ENCODE measurements at places on chromosomes 2 and 18.
A peak's percentile ranks its signal among the peaks of the same experiment; 100 is the strongest.

- no peak for DNase-seq
Measured at GRCh38 chr2:140698636-140699035, 1432.2 kb downstream of the LRP1B start.

GRCh38 chr2:186713691-186714090, 19.8 kb downstream of the FAM171B start:
- DNase-seq, result peak; percentile 72

DNA sequence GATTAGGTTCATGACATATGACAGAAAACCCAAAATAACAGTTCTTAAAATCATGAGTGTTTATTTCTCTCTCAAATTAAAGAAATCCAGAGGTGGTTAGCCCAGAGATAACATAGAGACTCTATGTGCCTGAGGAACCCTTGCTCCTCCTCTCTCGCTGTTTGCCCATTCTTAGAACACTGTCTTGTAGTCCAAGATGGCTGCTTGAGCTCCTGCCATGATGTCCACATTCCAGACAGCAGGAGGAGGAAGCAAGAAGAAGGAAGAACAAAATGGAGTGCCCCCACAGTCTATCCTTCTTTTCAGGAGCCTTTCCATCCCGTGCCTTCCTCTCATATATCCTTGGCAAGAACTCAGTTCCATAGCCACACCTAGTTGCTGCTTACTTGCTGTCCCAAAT, 13.9 kb upstream of the ST8SIA5 start:
- no peak for DNase-seq

DNA sequence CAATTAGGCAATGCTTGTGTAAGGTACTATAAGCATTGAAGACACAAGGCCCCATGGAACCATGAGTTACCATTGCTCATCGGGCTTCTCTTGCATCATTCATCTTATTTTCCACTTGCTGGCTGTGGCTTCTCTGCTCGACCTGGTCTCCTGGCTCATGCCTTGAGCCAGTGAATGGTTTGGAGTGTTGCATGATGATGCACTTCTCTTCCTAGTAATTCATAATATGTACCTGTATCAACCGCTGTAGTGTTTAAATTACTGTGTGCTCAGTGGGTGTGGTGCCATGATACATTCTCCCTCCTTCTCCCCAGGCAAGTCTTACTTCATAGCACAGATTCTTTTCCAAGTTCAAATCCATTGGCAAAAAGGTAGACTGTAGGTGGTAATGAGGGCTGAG, 66.8 kb downstream of the ABCA12 start:
- DNase-seq, result no peak

DNA sequence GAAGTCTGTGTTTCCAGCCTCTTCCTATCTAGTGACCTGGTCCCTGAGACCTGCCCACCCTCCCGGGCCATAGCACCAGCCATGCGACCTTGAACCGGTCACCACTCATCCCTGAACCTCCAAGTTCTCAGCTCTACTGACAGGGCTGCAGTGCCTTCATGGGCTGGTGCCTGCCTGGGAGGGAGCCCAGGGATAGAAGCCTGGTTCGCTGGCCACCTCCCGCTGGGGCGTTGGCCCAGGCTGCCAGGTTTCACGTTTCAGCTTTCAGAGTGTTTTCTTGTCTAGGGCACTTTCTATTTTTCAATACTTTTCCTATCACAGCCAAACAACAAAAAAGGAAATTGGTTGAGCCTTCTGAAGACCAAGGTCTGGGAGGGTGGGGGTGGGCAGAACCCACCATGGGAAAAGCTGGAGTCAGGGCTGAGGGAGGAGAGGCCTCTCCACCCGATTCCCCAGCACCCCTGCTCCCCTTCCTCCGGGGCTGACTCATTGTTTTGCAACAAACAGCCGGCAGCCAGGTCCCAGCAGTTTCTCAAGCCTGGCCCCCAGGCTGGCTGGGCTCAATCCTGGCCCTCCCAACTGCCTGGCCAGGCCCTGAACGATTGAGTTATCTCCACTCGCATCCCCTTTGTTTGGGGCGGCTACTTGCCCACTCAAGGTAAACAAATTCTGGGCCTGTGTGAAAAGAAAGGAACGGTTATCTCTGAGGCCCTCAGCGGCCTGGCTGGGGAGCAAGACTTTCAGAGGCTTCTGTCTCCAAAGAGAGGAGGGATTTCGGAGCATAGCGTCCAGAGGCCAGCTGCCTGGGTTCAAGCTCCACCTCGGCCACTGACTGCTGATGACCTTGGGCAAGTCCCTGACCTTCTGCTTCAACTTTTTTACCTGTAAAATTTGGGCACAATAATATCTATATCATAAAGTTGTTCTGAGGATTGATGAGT, 47.5 kb downstream of the ZFP36L2 start:
- peak; percentile 77 for DNase-seq

DNA sequence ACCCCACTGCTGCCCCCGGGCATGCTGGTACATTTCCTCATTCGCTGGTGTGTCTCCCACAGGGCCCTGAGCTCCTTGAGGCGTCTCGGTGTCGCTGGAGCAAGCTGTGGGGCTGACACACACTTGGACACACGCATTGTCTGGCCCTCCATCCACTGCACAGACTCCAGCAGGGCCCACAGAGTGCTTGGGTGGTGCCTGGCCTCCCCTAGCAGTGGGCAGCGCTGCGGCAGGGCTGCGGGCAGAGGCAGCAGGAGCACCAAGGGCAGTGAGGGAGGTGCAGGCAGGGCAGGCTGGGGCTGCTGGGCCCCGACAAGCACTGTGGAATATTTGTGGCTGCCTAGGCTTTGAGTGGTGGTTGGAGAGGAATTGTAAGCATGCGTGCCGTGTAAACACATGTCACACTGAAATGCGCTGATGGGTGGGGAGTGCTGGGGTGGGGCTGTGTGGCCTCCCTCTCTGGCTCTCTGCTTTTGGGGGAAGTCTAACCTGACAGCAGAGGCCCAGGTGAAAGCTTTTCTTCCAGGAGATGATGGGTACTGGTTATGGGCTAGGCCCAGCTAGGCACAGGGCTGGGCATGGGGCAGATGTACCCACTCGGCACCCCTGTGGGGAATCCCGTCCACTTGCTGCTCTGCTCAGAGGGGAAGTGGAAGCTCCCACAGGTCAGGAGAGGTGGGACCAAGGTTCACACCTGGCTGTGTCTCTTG, 55.5 kb upstream of the HS6ST1 start:
- no peak for DNase-seq

GRCh38 chr2:241762933-241763369, 13.7 kb upstream of the GAL3ST2 start:
- DNase-seq, result no peak

DNA sequence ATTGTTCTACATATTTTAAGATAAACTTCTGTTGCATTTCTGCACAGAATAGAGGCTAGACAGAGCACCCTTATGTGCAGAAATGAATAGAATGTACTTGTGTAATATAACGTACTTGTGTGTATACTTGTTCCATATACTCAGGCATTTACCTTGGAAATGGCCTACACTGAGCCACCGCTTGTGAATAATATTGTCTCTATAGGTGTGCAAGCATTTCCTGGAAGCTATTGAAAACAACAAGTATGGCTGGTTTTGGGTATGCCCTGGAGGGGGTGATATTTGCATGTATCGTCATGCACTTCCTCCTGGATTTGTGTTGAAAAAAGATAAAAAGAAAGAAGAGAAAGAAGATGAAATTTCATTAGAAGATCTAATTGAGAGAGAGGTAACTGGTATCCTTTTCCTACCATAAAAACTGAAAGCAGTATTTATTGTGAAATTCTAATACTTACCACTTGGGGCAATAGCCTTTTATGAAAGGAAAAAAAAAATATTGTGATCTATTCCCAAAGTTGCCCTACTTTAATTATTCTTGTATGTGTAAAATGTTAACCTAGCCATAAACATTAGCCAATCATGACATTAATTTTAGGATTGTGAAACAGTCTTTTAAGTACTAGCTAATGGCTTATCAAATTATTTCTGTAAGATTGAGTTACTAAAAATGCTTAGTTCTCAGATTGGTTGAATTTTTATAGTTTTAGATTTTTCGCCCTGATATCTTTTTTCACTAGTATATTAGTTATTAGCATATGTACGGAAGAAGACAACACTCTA, 18.0 kb downstream of the ZC3H15 start:
- no peak for DNase-seq

DNA sequence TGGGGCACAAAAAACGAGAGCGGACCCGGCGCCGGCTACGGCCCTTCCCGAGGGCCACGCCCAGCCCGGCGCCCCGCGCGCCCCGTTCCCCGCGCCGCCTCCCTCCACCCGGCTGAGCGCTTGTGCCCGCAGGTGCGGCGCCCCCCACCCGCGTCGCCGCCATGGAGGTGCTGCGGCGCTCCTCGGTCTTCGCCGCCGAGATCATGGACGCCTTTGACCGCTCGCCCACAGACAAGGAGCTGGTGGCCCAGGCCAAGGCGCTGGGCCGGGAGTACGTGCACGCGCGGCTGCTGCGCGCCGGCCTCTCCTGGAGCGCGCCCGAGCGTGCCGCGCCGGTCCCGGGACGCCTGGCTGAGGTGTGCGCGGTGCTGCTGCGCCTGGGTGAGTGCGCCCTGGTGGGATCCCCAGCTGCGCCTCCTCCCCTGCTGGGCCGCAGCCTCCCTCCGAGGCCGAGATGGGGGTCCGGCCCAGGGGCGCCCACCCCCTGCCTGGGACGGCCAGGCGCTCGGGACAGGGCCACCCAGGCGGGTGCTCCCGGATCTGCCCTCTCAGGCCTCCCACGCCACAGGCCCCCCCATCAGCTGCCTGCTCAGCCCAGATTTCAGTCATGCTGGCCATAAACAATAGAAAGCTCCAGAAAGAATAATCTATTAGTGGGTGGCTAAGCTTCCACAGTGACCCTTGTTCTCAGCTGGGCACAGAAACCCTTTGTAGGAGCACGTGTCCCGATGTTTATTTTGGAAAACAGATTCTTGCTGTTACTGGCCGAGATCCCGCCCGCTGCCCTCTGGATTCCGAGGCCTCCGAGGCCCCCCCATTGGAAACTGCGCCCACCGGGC, 997 bp downstream of the BOK start:
- DNase-seq, result no peak

- no peak for DNase-seq
Measured at GRCh38 chr18:52311331-52311730, 28.7 kb upstream of the DCC start.

DNA sequence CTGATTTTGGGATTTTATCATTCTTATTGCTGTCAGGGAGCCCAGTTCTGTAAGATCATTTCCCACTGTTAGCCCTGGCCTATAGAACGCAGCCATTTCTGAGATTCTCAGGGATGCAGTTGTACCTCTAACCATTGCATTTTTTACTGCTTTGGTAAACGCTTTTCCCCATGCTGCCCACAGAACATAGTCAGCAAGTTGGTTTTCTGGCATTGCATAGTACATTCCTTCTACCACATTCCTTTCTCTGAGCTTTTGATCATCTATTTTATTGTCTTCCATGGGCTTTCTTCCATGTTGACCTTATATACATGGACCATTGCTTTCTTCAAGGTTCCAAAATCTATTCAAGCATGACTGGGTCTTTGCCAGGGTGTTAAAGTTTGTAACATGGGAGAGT, 86.8 kb upstream of the ST6GAL2 start:
- no peak for DNase-seq

GRCh38 chr2:55047677-55048299, 2.5 kb downstream of the RTN4 start:
- no peak for DNase-seq

DNA sequence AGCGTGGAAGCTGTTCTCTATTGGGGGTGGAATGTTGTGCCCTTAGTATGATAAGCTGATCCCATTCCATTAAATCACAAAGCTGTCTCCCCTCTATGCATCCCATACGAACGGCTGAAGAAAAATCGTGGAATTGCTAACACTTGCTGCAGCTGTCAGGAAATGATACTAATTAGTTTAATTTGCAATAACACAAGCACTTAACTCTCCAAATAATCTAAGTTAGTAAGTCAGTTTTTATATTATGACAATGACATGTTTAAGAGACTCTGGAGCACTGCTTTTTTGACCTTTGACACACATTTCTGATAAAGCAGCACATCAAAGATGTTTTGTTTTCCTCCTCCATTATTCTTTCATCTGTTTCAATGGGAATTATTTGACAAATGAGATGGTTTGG, 123.7 kb upstream of the SATB2 start:
- no peak for DNase-seq

DNA sequence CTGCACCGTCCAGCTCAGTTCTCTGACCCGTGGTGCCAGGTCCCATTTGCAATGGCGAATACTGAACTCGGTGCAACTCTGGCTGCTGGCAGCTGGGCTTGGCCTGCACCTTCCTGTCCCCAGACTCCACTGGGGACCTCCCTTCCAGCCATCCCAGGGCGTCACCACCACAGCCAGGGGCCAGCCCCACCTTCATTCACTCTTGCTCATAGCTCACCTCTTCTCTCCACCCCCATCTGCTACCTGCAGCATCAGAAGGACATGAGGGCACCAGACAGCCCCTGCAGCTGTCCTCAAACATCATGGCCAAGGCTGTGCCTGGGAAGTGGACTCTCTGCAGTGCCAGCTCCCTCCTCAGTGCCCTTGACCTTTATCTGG, 16.2 kb upstream of the ALPI start:
- DNase-seq, result no peak

DNA sequence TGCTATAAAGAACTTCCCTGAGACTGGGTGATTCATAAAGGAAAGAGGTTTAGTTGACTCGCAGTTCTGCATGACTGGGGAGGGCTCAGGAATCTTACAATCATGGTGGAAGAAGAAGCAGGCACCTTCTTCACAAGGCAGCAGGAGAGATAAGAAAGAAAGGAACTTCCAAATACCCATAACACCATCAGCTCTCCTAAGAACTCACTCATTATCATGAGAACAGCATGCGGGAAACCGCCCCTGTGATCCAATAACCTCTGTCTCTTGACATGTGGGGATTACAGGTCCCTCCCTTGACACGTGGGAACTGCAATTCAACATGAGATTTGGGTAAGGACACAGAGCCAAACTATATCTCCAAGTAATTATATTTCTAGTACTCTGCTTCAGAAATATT, 163.8 kb upstream of the CDH20 start:
- no peak for DNase-seq

- no peak for DNase-seq
Measured at GRCh38 chr2:116585669-116586327, 1228.7 kb upstream of the DDX18 start.

DNA sequence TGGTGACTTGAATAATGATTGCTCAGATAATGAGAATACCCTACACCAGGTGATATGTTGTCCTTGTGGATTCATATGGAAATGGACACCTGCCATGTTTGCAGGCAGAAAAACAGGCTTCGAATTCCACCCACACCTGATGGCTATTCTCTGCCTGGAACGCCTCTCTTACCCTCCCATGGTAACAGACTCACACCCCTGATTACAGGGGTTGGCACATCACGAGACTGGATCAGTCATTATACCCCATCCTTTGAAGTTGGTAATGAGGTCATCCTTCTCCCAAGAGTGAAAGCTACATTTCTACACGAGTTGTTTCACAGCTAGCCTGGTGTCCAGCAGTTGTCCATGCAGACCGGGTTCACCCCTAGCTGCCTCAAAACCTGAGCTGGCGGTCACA, 71.4 kb upstream of the MBOAT2 start:
- DNase-seq, result no peak

DNA sequence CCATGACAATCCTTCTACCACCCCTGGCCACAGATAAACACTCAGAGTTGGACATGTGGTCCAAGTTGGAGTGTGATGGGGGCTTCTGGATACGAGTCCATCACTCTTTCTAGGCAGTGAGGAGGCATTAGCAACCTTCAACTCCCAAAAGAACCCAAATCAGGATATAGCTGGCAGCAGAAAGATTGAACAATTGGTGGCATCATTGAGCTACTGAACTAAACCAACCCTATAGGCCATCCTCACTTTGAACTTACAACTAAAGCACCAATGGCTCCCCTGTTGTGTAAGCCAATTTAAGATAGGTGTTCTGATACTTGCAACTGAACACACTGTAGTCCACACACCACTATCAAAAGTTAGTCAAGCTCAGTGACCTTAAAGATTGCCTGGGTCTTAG, 24.0 kb upstream of the MARCO start:
- no peak for DNase-seq
